ENCODE measurements at places on chromosomes 1 and 21.
A peak's percentile ranks its signal among the peaks of the same experiment; 100 is the strongest.

DNA sequence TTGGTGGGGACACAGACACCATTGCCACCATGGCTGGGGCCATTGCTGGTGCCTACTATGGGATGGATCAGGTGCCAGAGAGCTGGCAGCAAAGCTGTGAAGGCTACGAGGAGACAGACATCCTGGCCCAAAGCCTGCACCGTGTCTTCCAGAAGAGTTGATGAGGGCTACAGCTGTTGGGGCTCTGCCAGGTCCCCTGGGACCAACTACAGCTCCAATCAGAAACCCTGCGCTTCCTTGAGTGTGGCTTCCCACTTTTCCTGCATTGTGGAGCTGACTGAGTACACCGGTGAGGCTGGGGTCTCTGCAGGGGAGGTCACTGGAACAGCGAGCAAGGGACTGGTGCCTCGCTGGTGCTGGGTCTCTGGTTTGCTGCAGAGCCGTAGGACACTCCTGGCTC is 4.5 kb downstream of the ADPRS start:
- no peak for DNase-seq

DNA sequence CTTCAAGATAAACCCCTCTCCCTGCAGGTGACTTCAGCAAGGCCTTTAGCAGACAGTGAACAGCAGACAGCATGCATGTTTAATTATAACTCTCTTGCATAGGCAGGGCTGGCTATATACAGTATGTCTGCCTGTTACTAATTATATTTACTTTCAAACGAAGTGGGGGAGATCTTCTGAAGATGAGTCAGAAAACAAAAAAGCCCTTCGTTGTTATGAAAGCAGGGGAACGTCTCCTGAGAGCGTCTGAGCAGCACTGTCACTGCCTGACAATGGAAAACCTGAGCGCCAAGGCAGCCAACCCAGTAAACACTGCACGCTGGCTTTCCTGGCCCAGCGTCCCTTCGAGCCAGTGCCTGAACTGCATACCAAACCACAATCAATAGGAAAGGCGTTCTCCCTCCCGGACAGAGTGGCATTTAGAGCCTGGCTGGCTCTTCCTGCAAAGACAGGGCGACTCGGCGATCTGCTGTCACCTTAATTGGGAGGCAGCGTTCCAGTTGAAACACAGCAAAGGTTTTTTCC is 54.1 kb downstream of the TOMM20 start:
- no peak for DNase-seq

DNA sequence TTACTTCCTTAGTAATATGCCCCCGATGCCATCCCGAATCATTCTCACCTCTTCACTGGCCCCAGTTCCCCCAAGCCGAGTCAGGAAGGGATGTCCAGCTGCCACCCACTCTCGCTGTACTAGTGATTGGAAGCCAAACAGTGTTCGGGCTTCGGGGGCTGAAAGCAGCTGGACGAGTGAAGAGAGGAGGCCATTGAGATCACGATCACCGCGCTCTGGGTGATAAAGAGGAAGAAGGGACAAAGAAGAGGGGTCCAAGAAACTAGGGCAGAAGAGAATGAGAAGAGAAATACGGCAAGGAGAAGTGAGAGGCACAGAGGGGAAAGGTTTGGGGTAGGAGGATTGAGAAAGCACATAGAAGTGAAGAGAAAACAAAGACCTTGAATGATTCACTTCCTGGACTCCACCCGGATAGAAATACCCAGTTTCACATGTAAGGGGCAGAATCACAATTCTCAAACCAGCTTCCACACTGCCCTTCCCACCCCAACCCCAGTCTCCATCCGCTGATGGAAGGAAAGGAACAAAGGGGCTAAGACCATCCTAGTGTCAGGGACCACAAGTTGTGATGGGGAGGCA is 3.7 kb upstream of the SF3B4 start:
- no peak for DNase-seq

- DNase-seq, result peak; percentile 45
These were observed 214.5 kb upstream of the CAMK1G start for GRCh38 chr1:209368864-209369598.

GRCh38 chr1:2046953-2047748 is 3.1 kb upstream of the PRKCZ start:
- DNase-seq, result no peak

GRCh38 chr1:56376188-56376984 is 203.0 kb downstream of the PLPP3 start:
- DNase-seq, result peak; percentile 7
